SW480 (cell line): ENCODE measurements at places on chromosomes 12 and 14.
A peak's percentile ranks its signal among the peaks of the same experiment; 100 is the strongest.

DNA sequence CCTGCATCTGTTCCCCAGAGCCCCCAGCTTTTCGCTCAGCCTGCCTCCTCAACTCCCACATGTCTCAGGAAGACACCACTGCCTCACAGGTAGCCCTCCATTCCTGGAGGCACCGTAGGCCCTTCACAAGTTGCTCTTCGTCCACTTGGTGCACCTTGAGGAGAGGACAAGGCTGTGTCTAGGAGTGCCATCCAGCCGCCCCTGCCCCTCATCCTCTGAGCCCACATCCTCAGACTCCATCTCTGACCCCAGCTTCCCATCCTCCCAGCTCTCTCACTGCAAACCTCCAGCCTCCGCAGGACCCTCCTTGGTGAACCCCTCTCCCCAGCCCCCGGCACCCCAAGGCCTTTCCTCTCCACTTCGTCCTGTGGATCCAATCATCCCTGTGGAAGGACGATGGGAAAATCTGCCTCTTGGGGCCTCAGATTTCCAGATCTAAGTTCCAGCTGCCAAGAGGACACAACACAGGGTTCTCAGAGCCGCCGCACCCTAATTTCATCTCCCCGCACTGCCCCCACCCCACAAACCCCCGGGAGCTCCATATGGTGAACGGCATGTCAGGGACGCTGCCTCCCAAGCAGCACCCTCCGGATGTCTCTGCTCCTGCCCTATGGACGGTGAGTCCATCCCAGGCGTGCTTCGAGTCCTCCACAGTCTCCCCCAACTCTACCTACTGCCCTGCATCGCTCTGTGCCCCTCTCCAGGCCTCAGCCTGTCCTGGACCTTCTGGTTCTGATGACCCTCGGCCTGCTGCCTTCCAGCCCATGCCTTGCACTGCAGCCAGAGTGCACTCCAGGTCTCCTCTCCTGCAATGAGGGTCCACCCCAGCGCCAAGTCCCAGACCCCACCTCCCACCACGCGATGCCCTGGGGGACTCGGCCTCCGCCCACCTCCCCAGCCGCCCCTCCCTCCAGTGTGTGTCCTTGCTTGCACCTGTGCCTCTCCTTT lies 314.1 kb upstream of the DIO3 start:
- no peak for DNase-seq

DNA sequence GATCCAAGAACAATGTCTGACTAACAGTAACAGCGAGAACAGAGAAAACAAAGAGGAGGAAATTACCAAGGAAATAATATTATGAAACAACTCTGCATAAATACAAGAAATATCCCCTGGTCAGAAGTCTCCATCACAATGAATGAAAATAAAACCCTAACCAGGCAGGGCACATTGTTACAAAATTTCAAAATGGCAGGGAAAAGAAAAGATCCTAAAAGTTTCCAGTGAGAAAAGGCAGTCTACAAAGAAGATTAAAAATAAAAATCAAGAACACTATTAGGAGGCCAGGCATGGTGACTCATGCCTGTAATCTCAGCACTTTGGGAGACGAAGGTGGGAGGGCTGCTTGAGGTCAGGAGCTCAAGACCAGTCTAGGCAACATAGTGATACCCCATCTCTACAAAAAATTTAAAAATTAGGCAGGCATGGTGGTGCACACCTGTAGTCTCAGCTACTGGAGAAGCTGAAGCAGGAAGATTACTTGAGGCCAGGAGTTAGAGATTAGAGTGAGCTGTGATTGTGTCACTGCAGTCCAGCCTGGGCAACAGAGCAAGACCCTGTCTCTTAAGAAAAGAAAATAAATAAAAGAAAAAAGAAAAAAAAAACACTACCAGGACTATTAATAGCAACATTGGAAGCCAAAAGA lies 47.8 kb downstream of the FERMT2 start:
- DNase-seq = no peak

- peak; percentile 75 for DNase-seq
Observed at GRCh38 chr12:30457621-30458289, 237.9 kb downstream of the IPO8 start.

DNA sequence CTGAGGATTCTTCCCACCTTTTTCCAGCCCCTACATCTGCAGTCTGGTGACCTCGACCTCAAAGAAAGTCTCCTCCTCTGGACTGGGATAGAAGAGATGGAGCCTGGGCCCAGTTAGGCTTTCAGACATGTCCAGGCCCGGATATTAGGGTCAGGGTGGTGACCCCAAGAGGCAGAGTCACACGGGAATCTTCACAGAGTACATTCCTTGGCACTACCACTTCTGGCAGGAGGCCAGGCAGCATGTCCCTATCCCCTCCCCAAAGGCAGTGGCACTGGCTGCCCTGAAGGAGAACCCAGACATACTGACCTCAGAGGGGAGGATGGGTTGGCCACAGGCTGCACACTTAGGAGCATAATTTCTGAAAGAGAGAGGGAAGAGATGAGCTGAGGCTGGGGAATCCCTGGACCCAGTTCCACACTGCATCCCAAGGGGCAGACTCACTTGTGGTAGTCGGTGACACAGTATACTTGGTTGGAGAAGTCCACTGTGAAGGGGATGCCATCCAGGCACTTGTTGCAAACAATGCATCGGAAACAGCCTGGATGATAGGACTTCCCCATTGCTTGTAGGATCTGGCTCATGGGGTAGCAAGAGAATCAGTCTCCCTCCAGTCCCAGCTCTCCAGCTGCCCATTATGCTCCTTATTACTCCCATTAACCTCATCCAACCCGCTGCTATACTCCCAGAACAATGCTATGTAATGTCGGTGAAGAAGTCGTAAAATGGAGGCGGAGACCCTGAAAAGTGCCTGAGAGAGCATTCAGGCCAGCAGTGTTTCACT lies 7.6 kb downstream of the AJUBA start:
- DNase-seq = no peak

GRCh38 chr14:20606190-20606901 lies 15.2 kb upstream of the RNASE12 start:
- DNase-seq = peak; percentile 46

GRCh38 chr14:71702786-71703185 lies 229.4 kb upstream of the RGS6 start:
- no peak for DNase-seq

DNA sequence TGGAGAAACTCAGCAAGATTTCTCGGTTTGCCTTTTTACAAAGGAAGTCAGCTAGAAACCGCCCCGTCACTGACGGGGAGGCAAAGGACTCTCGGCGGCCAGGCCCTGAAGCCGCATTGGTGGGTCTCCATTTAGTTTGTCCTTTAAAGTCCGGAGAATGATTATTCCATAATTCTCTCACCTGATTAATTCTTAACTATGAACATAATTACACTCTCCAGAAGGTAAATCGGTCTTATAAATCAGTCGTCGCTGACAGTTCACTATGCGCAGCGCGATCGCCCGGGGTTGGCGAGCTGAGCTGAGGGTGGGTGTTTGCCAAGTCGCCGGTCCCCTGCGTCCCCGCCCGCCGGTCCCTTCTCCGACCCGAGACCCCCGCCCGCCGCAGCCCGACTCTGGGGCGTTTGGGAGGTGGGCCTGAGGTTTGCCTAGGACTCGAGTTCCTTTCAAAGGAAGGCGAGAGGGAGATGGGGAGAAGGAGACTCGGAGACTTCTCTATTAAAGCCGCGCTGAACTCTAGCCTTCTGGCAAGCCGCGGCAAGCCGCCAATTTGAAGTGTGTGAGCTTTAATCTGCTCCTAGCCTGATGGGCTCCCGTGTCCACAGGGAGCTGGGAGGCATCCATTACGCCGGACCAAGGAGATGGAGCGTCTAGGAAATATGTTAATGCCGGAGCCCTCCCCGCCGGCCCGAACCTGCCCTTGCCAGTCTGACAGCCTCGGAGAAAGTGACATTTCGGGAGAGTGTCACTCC lies 392.9 kb downstream of the NOVA1 start:
- DNase-seq = no peak

DNA sequence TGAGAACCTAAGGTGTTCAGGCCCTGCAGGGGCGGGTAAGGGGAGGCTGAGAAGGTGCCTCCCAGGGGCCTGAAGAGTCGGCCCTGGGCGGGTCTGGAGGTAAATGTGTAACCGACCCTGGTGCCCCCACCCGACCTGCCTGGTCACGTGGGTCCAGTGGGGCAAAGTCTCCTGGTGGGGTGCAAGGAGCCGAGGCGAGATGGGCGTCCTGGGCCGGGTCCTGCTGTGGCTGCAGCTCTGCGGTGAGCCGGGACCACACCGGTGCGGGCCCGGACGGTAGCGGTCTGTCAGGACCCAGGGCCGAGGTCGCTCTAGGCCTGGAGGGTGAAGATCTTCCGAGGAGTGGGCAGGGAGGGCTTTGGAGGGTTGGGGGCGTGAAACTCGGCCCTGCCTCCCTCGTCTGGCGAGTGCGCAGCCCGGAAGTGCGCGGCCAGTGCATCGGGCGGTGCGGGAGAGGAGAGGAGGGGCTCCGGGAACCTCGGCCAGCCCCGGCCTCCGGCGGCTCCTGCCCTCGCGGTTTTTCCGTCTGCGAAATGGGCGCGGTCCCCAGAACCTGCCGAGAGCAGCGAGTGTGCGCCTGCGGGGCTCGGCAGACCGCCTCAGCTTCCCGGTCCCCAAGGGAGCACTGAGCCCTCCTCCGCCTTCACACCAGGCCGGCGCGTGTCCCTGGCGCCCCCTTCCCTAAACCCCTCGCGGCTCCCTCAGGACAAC lies at the start of gene AMN:
AMN (plus strand) TSS at position 174 of the 711 bp plus-strand sequence; CDS start at position 200, 26 bp downstream.
- DNase-seq = no peak

DNA sequence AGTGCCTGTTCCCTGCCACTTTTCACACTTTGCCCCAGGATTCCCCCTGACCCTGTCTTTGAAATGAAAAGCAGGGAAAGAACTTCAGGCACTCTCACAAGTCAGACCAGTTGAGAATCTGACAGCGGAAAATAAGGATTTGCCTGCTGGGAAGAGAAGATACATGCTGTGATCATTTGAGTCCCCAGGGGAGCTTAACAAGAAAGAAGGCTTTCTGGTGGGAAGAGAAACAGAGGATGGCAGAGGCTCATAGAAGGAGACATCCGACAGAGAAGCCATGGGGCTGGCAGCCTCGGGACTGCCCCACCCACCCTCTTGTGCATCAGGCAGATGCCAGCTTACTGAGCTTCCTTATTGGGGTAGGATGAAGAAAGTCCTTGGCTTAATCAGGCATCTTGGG lies 11.9 kb downstream of the TTC9 start:
- DNase-seq = no peak

DNA sequence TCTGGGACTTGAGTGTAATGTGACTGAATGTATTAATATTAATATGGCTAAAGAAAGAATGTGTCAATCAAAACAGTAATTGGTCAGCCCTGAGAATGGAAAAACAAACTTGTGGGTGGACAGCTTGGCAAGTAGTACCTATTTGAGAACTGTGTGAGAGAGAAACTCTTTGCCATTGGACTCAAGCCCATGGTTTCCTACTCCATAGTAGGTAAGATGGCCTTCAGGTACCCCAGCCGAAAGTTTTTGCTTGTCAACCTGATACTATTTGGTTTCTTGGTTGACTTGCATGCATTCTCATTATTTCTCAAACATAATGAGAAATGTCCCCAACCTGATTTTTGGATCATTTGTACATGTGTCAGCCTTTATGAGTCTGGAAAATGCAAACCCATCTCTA lies 391.1 kb downstream of the MDGA2 start:
- DNase-seq = no peak

DNA sequence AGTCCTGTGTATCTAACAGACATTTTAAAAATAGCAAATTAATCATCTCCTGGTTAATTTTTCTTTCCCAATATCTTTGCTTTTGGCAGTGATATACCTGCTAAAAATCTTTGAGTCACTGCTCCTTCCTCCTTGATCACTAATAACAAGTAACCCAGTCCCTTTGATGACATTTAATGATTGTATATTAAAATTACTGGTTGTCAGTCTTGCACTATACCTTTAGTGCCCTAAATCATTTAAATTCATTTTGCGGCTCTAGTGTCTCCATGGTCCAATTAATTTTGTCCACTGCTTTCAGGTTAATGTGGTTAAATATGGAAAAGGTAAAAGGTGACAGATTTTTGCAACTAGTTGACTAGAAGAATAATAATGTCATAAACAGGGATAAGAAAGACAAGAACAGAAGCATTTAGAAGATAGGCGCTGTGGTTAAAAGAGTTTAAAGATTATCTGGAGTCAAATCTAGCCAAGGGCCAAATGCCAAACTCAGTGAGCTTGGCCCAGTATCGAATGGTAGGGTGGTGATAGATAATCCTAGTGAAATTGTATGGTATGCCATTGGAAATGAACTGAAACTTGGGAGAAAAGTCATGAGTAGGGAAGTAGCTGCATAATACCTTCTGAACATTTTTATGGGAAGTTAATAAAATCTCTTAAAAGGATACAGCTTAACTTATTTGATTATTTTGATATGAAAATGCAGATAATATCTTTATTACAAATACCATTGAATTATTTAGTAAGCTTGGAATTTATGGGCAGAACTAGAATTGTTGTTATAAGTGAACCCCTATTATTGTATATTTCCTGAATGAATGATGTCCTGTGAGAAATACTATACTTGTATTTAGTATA lies 115.0 kb downstream of the PCNX1 start:
- no peak for DNase-seq

DNA sequence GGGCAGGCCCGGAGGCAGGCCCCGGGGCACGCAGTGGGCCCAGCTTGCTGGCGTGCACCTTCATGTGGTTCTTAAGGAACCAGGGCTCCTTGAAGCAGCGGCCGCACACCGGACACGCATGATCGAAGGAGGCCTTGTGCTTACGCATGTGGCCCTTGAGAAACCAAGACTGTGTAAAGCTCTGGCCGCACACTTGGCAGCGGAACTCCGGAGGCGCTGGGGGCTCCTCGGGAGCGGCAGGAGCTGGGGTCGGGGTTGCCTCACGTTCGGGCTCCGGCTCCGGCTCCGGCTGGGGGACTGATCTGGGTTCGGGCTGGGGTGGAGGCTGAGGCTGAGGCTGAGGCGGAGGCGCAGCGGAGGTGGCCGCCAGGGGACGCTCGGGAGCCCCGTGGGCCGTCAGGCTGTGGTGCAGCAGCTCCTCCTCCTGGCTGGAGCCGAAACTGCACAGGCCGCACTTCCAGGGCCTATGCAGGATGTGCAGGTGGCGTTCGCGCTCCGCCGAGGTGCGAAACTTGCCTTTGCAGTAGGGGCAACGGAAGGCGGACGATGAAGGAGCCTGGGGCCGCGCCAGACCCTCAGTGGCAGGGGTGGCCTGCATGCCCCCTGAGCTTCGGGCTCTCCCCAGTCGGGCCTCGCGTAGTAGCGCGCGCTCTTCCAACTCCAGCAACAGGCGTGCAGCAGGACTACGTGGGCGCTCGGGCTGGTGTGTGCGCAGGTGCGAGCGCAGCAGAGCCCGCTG lies 6.0 kb downstream of the ZNF219 start:
- DNase-seq = no peak

DNA sequence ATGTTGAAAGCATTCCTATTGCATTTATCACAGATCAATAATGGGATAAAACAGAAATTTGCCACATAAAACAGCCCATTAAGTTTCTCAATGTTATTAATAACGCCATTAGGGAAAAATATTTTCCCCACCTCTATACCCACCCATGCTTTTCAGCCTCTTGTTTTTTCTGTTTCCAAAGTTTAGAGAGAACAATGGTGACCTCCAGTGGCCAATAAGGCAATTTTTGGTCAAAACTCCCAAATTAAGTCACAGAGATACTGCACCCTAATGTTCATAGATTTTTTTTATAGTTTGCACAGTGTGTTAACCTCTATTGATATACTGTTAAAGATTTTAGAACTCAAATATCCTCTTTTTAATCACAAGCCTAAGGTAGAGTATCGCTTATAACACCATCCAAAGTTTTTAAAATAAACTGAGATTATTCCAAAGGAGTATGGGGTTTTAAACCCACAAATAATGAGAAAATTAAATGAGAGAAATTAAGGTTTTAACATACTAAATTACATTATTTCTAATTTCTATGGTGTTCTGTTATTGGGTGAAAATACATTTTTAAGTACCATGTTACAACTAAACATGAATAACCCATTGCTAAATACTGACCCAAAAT lies 184.7 kb upstream of the DCN start:
- DNase-seq = no peak
